ENCODE measurements at places on chromosomes 6 and 20.

DNA sequence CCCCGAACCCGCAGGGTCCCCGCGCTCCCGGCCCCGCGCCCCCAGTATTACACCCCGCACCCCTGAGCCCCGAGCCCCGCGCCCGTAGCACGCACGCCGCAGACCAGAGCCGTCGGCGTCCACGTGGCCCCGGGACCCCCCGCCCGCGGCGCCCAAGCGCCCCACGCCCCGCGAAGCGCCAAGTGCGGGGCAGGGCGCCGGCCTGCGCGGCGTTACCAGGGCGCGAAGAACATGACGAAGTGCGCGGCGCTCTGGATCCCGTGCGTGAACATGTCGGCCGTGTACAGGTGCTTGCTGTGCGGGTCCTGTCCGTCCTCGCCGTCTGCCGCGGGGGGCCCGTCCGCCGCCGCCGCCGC, 312 bp downstream of the TXNDC5 start:
- peaks cover 14% of the 10 kb centered on the region for H3K4me1 ChIP-seq
- peak overlapping the region; percentile 71 for H3K27ac ChIP-seq
- H3K36me3 ChIP-seq: no peaks in the 10 kb centered on the region
- no peak for DNase-seq
- H3K4me3 ChIP-seq: peak overlapping the region; percentile 68

- no peaks in the 10 kb centered on the region for H3K27me3 ChIP-seq
- H3K27ac ChIP-seq: no peak overlapping the region
- H3K4me1 ChIP-seq: no peaks in the 10 kb centered on the region
- H3K36me3 ChIP-seq: no peaks in the 10 kb centered on the region
These were observed 136.3 kb downstream of the CFAP61 start for GRCh38 chr20:20188647-20189046.

DNA sequence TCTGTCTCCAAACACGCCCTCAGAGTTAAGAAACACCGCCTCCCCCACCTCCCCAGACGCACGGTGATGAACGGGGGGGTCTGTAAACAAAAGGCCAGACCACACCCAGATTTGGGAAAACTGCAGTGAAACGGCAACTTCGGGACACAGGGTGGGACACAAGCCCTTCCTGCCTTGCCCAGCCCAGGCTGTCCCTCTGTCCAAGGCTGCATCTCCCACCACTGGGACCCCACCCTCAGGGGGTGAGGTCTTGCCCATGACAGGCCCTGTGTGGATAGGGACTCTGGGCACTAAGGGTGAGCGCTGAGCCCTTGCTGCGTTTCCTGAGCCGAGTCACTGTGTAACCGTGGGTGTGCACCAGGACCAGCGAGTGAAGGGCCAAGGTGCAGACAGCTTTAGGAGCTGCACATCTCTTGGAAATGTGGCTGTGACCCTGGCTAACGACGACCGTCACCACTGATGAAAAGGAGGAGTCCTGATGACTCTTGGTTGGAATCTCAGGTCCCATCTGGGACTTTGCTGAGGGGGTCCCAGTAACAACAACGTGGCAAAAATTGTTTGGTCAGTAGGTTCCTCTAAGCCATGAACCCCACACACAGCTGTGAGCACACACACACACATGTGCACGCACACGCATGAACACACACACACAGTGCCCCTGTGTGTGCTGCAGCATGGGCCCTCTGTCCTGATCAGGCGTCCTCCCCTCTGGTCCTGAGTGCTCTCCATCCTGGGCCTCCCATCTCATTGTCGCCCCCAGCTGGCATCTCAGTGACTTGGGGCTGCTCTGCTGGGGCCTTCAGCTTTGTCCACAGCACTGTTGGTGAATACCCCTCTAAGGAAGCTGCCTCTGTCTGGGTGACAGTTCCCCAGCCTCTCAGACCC, 100.6 kb downstream of the RAMACL start:
- no peak overlapping the region for H3K4me3 ChIP-seq
- peaks cover 74% of the 10 kb centered on the region for H3K36me3 ChIP-seq
- no peak overlapping the region for H3K27ac ChIP-seq
- no peaks in the 10 kb centered on the region for H3K27me3 ChIP-seq
- no peaks in the 10 kb centered on the region for H3K4me1 ChIP-seq
- DNase-seq: no peak

GRCh38 chr6:41376176-41376575, 40.8 kb downstream of the NCR2 start:
- H3K27me3 ChIP-seq: peaks cover 80% of the 10 kb centered on the region
- H3K4me1 ChIP-seq: peaks cover 16% of the 10 kb centered on the region
- no peak for DNase-seq

GRCh38 chr20:10344953-10345352, 89.1 kb downstream of the MKKS start:
- no peaks in the 10 kb centered on the region for H3K27me3 ChIP-seq
- no peak overlapping the region for H3K4me3 ChIP-seq
- H3K4me1 ChIP-seq: no peaks in the 10 kb centered on the region
- no peak for DNase-seq
- no peak overlapping the region for H3K27ac ChIP-seq
- no peaks in the 10 kb centered on the region for H3K36me3 ChIP-seq

- no peaks in the 10 kb centered on the region for H3K36me3 ChIP-seq
- no peak overlapping the region for H3K27ac ChIP-seq
- H3K27me3 ChIP-seq: peaks cover 9% of the 10 kb centered on the region
- H3K4me3 ChIP-seq: no peak overlapping the region
These were observed 5.3 kb upstream of the PCK1 start for GRCh38 chr20:57555457-57556184.

GRCh38 chr20:17859616-17860232, 108.9 kb downstream of the SNX5 start:
- no peaks in the 10 kb centered on the region for H3K27me3 ChIP-seq
- no peaks in the 10 kb centered on the region for H3K36me3 ChIP-seq
- H3K27ac ChIP-seq: no peak overlapping the region

GRCh38 chr6:89315249-89315885, at the start of gene GABRR2:
TSS of gene GABRR2 (minus strand) at chr6:89315299. CDS start at chr6:89315165, 134 bp downstream.
- no peaks in the 10 kb centered on the region for H3K36me3 ChIP-seq
- peak within 1 kb of the TSS; percentile 54 for H3K27ac ChIP-seq
- no peak within 1 kb of the TSS for H3K4me3 ChIP-seq
- H3K27me3 ChIP-seq: no peaks in the 10 kb centered on the region
- DNase-seq: no peak
- peaks cover 35% of the 10 kb centered on the region for H3K4me1 ChIP-seq

All from psoas muscle (tissue), 8 donors.